ENCODE measurements at places on chromosomes 3 and 15. TPM values are rescaled to one million over a fixed set of nuclear protein-coding genes. Genes with fewer than 3 reads are reported as not detected.
A peak's percentile ranks its signal among the peaks of the same experiment; 100 is the strongest.

- no peaks in the 10 kb centered on the region for H3K27me3 ChIP-seq
- DNase-seq = no peak
- no peak overlapping the region for H3K27ac ChIP-seq
These were observed 39.3 kb downstream of the SLITRK3 start for GRCh38 chr3:165156757-165157420.

GRCh38 chr15:92421976-92422375 is 28.3 kb downstream of the ST8SIA2 start:
- H3K4me3 ChIP-seq = no peak overlapping the region
- H3K4me1 ChIP-seq = no peaks in the 10 kb centered on the region
- no peak overlapping the region for H3K27ac ChIP-seq
- DNase-seq = no peak
- no peaks in the 10 kb centered on the region for H3K36me3 ChIP-seq

DNA sequence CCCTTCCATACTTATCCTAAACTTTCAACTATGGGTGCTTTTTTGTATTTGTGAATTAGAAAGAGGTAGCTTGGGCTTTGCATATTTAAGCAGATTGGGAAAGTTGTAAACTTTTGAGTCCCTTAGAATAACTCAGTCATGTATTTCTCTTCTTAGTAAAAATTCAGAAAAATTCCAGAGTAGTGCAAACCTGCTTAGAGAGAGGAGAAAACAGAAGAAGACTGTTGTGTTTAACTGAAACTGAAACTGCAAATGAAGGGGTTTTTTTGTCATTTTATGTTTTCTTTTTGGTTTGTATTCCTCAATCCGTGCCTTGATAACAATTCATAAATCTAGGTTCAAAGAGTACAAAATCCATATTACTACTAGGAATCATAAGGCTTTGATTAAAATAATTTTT is 31.3 kb downstream of the CD200 start:
- peak overlapping the region; percentile 70 for H3K27ac ChIP-seq
- H3K36me3 ChIP-seq = peaks cover 35% of the 10 kb centered on the region
- no peaks in the 10 kb centered on the region for H3K27me3 ChIP-seq
- peak overlapping the region; percentile 49 for H3K4me3 ChIP-seq
- H3K4me1 ChIP-seq = peaks cover 22% of the 10 kb centered on the region

- H3K27ac ChIP-seq = peak overlapping the region; percentile 93
- H3K27me3 ChIP-seq = no peaks in the 10 kb centered on the region
- H3K4me3 ChIP-seq = peak overlapping the region; percentile 51
- H3K4me1 ChIP-seq = peaks cover 14% of the 10 kb centered on the region
- DNase-seq = peak; percentile 92
These were observed 1.5 kb upstream of the FAM131A start for GRCh38 chr3:184335661-184336546.

The RAB6B gene
- total RNA-seq = not detected

GRCh38 chr3:29513236-29513635 is 232.4 kb downstream of the RBMS3 start:
- H3K27me3 ChIP-seq = no peaks in the 10 kb centered on the region

The UBE2E2 gene
- total RNA-seq = 44.2 TPM

DNA sequence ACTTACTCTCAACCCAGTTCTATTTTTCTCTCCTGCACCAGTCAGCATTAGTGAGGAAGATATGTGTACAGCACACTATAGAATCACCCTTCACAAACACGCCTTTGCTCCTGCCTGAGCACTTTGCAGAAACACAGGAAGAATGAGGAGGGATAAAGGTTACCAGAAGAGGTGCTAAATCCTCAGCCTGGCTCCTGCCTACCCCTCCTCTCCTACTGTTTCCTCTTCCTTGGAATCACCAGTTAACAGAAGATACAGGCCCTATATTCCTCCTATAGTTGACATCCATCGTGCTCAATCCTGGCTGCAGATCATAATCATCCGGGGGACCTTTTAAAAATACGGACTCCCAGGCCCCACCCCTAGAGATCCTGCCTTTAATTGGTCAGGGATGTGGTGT is 28.9 kb downstream of the PARP15 start:
- H3K27me3 ChIP-seq = no peaks in the 10 kb centered on the region
- no peak for DNase-seq
- no peak overlapping the region for H3K27ac ChIP-seq
- H3K4me1 ChIP-seq = peaks cover 20% of the 10 kb centered on the region

GRCh38 chr3:49841806-49842205 is 14.6 kb downstream of the TRAIP start:
- no peaks in the 10 kb centered on the region for H3K36me3 ChIP-seq
- no peak overlapping the region for H3K27ac ChIP-seq
- H3K4me3 ChIP-seq = no peak overlapping the region

- peaks cover 24% of the 10 kb centered on the region for H3K4me1 ChIP-seq
- peak overlapping the region; percentile 63 for H3K4me3 ChIP-seq
- DNase-seq = peak; percentile 60
- no peaks in the 10 kb centered on the region for H3K36me3 ChIP-seq
- no peak overlapping the region for H3K27ac ChIP-seq
- H3K27me3 ChIP-seq = no peaks in the 10 kb centered on the region
These were observed 907 bp downstream of the PLXNA1 start for GRCh38 chr3:126983653-126984390.

The PROK2 gene
- not detected for total RNA-seq

DNA sequence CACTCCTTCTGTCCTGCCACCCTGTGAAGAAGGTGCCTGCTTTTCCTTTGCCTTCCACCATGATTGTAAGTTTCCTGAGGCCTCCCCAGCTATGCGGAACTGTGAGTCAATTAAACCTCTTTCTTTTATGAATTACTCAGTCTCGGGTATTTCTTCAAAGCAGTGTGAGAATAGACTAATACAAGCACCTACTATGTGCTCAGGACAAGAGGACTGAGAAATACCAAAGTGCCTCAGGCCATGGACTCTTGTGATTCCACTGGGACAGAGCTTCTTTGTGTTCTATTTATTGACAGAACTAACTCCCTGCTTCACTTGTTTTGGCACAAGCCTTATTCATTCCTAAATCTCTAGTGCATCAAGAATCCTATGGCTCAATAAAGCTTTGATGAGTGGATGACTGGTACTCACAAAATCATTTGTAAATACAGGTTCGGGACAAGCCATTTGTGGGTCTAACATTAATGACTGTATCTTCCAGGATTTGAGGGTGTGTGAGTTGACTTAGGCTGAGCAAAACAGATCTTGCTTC is 204.2 kb downstream of the PDCD6IP start:
- no peaks in the 10 kb centered on the region for H3K4me1 ChIP-seq
- no peak overlapping the region for H3K27ac ChIP-seq
- H3K27me3 ChIP-seq = no peaks in the 10 kb centered on the region
- no peak overlapping the region for H3K4me3 ChIP-seq
- DNase-seq = no peak

The IQCF5 gene
- total RNA-seq = not detected

- H3K4me3 ChIP-seq = no peak overlapping the region
- no peaks in the 10 kb centered on the region for H3K27me3 ChIP-seq
- no peak overlapping the region for H3K27ac ChIP-seq
- no peak for DNase-seq
These were observed 434.0 kb downstream of the EPHB1 start for GRCh38 chr3:135229018-135229495.

The CTXND1 gene
- not detected for total RNA-seq

The PRICKLE2 gene
- total RNA-seq = 1.4 TPM

GRCh38 chr3:33000691-33001385 is 49.4 kb downstream of the CCR4 start:
- no peak for DNase-seq
- peaks cover 3% of the 10 kb centered on the region for H3K4me1 ChIP-seq
- H3K27ac ChIP-seq = no peak overlapping the region

GRCh38 chr3:94394885-94395284 is 332.0 kb downstream of the NSUN3 start:
- H3K4me3 ChIP-seq = no peak overlapping the region
- H3K36me3 ChIP-seq = no peaks in the 10 kb centered on the region
- no peaks in the 10 kb centered on the region for H3K27me3 ChIP-seq
- DNase-seq = no peak
- H3K4me1 ChIP-seq = no peaks in the 10 kb centered on the region
- H3K27ac ChIP-seq = no peak overlapping the region

DNA sequence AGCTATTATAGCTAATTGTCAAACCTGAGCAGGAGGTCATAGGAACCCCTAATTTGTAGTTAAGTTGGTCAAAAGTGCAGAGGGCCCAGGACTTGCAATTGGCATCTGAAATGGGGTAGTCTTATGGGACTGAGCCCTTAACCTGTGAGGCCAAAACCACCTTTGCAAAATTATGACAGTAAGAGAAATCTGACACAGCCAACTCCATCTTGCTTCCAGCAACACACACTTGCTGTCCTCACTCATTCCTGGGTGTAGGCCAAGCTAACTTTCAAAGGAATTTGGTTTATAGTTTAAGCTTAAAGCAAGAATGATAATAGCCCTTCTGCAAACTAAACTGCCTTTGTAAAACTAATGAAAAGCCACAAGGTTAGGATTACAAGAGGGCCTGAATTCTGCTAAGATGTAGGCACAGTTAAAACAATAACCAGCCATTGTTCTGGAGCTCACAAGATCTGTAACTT is 57.6 kb upstream of the FRMD4B start:
- H3K36me3 ChIP-seq = no peaks in the 10 kb centered on the region
- no peak for DNase-seq
- no peaks in the 10 kb centered on the region for H3K27me3 ChIP-seq

The LSAMP gene
- total RNA-seq = not detected

GRCh38 chr3:161941891-161942290 is 445.3 kb downstream of the OTOL1 start:
- no peak overlapping the region for H3K27ac ChIP-seq
- H3K4me1 ChIP-seq = no peaks in the 10 kb centered on the region
- no peaks in the 10 kb centered on the region for H3K27me3 ChIP-seq

The HTR3E gene
- not detected for total RNA-seq

DNA sequence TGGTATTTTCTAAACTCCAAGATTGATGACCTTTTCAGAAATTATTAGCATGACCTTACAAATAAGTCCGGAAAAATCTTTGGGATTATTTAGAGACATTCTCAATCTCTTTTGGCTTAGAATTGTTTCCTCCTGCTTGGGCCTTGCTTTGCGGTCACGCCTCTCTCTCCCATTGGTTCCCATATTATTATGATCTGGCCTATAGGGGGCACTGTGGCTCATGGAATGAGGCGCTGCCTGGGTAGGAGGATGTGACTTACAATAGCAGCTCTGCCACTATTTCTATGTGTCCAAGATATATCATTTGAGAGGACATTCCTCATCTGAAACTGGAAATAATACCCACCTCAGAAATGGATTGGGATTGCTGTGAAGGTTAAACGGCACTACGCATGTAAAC is 464.9 kb downstream of the MFSD1 start:
- no peak overlapping the region for H3K4me3 ChIP-seq
- no peaks in the 10 kb centered on the region for H3K27me3 ChIP-seq
- no peak overlapping the region for H3K27ac ChIP-seq
- no peaks in the 10 kb centered on the region for H3K36me3 ChIP-seq
- H3K4me1 ChIP-seq = no peaks in the 10 kb centered on the region
- no peak for DNase-seq

Data from B cell (primary cell).